ENCODE measurements at places on chromosomes 2 and 18.

DNA sequence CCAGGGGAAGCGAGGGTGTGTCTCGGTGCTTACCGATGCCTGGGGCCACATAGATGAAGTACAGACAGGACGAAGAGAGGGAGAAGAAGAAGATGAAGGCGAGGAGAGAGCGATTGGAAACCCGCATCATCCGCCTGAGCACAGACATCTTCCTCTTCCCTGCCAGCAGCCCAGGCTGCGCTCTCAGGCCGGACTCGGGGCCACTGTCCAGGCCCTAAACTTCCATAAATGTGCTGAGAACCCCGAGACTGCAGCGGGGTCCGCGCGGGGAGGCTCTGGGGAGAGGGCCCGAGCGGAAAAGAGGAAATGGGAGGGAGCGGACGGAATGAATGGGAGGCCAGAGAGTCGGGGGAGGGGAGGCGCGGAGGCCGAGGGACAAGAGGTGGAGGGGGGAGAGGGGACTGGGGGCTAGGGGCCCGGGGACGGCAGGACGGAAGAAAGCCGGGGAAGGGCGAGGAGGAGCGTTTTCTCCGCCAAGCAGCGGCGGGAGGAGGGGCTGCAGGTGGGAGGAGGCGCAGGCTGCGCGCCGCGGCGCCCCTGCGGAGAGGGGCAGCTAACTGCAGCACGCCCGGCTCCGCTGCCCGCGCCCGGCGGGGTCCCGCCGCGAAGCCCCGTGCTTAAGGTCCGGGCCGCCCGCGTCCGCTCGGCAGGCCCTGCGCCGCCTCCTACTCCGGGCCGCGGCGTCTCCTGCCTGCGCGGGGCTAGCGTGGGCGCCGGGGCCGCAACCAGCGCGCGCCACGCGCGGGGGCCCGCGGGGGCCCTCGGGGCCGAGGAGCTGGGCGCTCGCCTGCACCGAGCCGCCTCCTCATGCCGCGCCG, at the start of gene B4GALT6:
Gene B4GALT6, minus strand, starts transcription at position 303 of the 818 bp plus-strand sequence. Its CDS starts 155 bp downstream, at position 148.
- DNase-seq: no peak

DNA sequence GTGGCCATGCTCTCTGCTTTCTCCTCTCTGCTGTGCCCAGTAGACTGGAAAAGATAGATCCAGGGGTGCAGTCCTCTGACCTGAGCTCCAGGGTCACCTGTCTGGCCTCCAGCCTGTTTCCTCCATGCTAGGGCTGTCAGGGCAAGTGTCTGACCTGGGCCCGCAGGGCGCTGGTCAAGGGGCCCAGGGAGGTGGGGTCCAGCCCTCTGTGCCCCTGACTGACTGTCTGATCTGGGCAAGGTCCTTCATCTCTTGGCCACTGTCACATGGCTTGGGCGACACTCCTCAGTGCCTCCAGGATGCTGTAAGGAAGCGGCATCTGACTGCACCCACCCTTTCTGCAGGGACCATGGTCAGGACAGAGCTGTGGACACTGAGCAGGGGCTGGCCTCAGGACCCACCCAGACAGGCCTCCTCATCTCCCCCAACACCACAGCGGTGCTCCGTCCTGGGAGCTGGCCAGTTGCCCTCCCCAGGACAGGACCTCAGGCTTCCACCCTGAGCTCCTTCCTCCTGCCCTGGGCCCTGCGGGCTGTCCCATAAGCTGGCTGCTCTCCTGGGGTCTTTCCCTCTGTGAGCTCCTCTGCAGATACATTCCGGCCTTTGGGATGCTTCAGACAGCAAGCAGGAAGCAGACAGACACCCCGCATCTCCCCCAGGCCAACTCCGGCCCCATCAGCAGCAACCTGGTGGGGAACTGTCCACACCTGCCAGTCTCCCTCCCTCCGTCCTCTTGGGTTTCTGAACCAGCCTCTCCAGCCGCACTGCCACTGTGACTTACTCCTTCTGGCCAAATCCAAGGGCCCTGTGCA, 21.2 kb upstream of the ALPI start:
- no peak for DNase-seq

DNA sequence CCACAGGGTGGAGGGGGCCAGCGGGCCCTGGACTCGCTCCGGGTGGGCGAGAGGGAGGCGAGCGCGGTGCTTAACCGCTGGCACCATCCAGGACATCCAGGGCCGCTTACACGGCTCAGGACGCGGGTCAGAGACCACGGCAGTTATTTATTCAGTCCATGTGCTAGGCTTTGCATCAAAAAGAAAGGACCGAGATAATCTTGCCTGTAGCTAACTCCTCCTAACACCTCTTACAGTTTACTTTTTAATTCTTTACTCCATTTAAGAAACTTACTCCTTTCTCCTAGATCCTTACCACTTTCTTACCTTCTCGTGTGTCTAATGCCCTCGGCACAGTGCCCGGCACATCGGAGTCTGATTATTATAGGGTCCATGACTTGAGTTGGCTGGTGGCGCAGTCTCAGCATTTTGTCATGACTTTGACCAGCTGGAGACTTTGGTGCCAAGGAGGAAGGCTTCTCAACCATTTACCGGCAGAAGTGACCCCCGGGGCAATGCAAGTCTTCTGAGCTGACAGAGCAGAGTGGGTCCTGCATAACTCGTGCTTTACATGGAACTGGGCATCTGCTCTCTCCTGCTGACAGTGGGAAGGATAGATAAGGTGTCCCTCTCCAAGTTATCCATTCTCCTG, 503 bp downstream of the ANXA4 start:
- no peak for DNase-seq

DNA sequence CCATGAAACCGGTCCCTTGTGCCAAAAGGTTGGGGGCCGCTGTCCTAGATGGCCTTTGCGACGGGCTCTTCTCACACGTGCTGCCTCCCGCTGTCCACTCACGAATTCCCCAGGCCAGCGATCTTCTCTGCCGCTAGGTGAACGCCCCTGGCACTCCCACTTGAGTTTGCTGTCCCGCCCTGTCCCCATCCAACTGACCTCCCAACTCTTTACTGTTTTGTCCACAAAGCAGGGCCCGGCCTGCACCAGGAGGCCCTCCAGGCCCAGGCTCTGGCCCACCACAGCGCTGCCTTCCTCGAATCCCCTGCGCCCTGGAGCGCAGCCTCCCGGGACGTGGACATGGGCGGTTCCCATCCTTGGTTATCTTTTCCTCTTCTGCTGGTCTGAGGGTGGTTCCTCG, 69.7 kb upstream of the PXDN start:
- no peak for DNase-seq

GRCh38 chr2:19073522-19073921, 284.9 kb downstream of the OSR1 start:
- DNase-seq: peak; percentile 79

DNA sequence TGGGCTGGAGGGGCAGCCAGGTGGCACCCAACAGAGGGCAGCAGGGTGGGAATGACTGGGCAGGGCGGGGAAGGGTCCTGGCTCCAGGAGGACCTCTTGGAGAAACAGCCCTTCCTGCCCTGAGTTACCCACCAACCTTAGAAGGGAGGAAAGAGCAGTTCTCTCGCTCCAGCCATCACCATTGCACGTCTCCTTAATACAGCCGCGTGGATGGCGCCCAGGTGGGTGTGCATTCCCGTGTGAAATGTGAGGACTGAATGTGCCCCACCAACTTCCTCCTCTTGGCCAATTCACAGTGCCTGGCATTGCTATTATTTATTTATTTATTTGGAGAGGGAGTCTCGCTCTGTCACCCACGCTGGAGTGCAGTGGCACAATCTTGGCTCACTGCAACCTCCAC, 107.0 kb downstream of the SMIM21 start:
- no peak for DNase-seq

DNA sequence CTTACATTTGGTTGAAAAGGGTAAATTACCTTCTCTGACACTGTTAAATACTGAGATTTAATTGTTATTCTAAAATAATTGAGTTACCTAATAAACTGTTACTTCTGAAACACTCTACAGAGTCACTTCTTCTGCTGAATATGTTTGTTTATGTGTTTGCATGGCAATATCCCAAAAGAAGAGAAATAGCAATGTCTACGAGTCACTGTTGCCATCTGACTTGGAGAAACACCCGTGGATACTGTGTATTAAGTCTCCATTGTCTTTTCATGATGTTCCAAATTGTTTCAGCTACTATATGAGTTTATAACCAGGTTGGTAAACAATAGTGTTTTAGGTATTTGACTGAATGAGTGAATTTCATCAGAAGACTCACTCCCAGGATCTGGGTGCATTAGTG, 754.2 kb upstream of the ID2 start:
- DNase-seq: no peak

DNA sequence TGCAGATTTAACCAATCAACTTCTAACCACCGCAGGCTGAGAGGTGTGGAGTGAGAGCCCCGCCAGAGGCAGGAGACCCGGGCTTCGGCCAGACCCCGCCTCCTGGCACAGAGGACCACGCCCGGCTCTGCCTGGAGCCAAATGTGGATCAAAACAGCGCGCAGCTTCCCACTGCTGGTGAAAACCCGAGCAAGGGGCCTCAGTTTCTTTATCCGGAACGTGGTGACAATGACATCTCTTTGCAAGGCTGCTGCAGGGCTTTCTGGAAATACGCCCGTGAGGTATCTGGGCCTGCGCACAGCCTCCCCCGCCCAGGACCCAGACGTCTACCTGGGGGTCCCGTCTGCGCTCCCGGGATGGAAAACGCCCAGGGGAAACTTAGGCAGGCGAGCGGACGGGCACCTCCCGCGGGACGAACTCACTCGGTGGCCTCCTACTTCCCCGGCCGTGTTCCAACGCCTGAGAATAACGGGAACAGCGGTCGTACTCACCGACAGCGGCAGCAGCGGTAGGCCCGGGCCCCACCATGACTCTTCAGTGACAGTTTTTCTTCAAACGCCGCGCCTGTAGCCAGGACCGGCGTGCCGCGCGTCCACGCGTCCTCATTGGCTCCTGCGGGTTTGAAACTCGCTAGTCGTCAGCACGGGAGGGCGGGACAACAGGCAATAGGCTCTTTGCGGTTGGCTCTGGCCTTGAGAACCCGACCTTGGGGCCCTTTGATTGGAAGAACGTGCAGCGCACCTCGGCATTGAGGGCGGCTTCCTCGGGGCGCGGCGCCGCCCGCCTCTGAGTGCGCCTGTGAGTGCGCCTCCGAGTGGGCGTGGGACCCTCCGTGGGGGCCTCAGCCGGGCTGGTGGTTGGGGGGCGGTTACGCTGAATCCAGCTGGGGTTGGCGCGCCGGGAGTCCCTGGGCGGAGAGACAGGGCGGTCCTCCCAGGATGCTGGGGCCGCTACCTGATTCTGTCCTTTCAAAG, at the start of gene CKAP2L:
Gene CKAP2L, minus strand, starts transcription at position 539 of the 974 bp plus-strand sequence. Its CDS starts 11 bp downstream, at position 528.
- peak; percentile 98 for DNase-seq

GRCh38 chr2:47984041-47984440, 77.7 kb upstream of the FBXO11 start:
- DNase-seq: peak; percentile 56

- no peak for DNase-seq
Measured at GRCh38 chr2:144133936-144134665, 385.8 kb downstream of the ZEB2 start.

DNA sequence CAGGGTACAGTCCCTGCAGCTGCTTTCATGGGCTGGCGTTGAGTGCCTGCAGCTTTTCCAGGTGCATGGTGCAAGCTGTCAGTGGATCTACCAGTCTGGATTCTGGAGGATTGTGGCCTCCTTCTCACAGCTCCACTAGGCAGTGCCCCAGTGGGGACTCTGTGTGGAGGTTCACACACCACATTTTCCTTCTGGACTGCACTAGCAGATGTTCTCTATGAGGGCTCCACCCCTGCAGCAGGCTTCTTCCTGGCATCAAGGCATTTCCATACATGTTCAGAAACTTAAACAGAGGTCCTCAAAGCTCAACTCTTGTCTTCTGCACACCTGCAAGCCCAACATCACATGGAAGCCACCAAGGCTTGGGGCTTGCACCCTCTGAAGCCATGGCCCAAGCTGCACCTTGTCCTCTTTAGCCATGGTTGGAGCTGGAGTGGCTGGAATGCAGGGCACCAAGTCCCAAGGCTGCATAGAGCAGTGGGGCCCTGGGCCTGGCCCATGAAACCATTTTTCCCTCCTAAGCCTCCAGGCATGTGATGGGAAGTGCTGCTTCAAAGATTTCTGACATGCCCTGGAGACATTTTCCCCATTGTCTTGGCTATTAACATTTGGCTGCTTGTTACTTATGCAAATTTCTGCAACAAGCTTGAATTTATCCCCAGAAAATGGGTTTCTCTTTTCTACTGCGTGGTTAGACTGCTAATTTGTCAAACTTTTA, 250.2 kb upstream of the COPS8 start:
- no peak for DNase-seq

DNA sequence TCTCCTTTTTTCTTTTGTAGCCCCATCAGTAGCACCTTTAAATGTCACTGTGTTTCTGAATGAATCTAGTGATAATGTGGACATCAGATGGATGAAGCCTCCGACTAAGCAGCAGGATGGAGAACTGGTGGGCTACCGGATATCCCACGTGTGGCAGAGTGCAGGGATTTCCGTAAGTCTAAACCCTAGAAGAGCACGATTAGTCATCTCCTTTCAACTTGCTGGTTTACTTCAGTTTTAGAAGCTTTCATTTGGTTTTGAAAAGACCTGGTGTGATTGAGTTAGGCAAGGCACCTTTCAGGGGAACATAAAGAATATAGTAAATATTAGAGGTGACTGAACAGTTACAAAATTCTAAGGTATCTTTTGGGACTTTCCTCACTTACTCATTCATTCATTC, 72.2 kb upstream of the TMEM87B start:
- DNase-seq: no peak

DNA sequence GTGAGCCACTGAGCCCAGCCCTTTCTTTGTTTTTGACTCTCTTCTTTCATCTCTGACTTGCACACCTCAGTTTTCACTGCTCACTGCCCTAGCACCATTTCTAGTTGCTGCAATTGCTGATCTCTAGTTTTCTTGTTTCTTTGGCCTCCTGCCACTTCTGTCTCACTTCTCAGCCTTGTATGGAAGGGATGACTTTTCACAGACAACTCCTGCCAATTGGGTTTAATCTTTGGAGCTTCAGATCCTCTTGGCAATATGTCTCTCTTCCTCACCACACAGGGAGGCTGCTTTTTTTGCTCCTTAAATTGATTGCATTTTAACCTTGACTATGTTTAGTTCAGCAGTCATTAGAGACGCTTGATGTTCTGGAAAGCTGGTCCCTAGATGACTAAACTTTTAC, 323.1 kb downstream of the CTNNA2 start:
- no peak for DNase-seq

Measured in kidney epithelial cell (primary cell).